ENCODE measurements at places on chromosomes 1 and 21.

DNA sequence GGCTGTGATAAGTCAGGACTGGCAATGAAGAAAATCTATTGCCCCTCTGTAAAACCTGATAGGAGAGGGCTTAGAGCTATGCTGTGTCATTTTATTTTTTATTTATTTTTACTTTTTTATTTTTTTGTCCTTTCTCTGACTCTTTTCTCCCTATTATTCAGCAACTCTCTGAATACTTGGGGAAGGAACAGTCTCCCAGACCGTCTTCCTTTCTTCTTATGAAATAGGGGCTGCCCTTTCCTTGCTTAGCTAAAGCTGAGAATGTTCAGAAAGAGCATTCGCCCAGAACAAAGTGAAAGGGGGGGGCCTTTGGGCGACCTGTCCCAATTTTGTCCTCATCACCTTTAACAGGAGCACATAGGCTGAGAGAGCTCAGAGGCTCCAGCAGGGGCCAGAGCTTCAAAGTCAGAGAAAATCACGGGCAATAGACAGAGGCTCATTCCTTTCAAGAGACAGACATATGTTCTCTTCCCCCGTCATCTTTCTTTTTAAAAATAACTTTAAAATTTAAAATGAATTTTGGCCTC, 80.9 kb downstream of the RNF220 start:
- no peak for DNase-seq

DNA sequence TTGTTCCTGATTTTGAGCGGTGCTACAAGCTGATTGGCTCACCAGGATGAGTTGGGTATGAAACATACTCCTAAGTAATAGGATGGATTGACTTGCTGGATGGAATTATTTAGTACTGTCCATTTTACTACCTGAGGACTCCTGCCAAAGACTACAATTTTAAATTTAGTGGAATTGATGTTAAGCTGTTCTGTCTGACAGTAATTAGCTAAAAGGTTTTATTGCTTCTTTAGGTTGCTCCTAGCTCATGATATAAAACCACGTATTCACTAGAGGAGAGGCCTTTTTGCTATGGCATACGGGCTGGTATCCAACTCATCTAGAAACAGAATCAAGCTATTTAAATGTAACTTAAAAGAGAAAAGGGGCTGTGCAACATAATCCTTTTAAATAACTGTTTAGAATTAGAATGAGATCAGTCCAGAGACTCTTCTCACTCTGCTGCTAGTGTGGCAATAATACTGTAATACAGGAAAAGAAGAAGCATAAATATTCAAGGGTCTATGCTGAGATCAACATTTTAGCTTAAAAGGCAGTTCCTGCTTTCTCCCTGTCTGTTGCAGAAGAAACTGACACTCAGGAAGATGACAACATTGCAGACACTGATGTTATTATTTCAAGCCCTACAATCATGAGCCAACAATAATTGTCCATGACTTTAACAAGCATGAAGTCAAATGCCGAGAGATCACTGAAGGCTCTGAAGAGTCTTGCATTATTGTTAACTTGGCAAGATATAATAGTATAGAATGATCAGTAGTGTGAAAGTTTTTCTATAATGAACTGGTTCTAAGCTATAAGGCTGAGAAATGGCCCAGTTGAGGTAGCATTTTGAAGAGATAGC, 258.7 kb upstream of the ADGRL4 start:
- DNase-seq, result no peak

GRCh38 chr1:203129501-203130231, 2.1 kb downstream of the ADORA1 start:
- DNase-seq, result no peak

- no peak for DNase-seq
Observed at GRCh38 chr1:218851586-218851985, 322.1 kb upstream of the LYPLAL1 start.

DNA sequence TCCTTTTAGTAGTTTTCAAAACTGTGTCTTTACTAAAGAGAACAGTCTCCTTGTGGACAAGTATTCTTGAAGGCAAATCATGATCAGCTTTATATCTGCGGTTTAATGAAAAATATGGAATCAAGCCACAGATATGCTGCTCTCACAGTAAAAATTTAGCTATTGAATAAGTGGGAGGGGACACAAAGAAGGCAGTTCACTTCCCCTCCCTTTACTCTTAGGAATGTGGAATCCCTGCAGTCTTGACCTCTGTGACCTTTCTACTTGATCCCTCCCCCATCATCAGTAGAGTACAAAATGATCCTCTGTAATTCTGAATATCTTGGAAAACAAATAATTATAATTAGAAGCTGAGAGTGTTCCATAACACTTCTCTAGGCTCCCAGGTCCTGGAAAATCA, 136.7 kb upstream of the HOOK1 start:
- DNase-seq, result no peak

DNA sequence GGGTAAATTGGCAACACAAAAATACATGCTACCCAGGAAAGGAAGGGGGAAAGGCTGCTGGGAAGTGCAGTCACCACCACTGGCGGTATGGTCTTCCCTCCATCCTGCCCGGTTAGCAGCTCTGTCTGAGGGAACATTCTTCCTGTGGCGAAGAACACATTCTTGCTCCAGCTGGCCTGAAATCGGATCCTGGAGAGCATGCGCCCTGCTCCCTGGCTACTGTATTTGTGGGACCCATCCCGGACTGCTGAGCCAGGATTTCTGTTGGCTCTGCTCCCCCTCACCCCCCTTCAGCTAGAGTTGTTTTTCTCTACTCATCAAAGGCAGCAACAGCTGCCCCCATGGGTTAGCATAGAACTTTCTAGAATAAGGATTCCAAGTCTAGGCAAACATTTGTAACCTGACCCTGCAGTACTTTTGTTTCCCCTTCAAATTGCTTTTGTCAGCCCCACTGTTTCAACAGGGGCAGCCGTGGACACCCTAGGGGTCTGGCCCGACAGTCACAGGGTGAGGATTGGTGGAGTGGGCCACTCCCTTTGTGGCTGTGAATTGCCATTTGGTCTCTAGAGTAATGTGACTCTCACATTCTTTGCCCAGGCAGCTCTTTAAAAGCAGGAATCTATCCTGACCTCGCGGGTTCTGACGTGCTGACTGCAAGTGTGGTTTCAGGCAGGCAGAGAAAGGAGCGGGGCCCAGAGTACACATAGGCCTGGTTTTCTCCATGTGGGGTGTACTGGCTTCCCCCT, 157.7 kb downstream of the TOMM20 start:
- no peak for DNase-seq

DNA sequence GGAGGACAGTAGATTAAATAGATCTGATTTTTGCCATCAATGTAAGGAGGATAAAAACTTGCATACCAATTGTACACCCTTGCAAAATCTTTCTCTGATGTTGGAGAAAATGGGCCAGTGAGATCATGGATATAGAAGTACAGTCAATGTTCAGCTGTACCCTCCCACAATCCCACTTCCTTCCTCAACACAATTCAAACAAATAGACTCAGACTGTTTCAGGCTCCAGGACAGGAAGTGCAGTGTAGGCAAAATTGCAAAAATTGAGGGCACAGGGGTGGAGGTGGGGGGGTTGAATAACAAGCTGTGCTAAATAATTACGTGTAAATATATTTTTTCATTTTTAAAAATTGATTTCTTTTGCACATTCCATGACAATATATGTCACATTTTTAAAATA, 3.9 kb upstream of the IFI44 start:
- DNase-seq, result no peak

DNA sequence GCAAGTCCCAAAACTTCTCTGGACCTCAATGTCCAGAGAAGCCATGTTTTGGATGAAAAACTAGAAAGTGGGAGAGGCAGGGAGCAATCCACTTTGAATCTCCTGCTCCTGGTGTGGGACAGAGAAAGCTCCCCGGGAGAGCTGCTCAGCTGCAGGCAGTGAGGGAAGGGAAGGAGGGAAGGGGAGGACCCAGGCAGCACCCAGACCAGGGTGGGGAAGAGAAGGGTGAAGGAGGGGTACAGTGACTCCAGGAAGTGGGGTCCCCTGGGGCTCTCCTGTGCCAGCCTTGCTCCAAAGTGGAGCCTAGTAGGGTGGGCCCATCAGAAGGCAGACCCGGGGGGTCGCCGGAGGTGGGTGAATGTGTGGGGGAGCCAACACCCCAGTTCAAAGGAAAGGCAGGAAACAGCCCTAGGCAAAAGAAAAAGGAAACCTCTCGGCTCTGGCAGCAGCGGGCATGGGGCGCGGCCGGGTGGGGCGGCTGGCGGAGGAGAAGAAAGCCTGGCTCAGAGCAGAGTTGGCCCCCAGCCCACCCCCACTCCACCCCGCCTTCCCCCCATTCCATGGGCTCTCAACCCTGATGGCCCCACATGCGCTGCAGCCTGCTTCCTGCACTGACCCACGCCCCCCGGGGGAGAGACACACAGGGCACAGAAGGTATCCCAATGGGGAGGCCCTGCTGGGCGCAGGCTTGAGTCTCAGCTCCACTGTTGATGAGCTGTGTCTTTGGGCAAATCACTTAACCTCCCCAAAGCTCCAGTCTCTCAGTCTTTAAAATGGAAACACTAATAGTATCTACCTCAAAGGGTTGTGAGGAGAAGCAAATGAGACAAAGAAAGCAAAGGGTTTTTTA, 5.7 kb downstream of the LGR6 start:
- DNase-seq, result no peak

GRCh38 chr21:26835714-26836265, 9.4 kb downstream of the ADAMTS1 start:
- no peak for DNase-seq

DNA sequence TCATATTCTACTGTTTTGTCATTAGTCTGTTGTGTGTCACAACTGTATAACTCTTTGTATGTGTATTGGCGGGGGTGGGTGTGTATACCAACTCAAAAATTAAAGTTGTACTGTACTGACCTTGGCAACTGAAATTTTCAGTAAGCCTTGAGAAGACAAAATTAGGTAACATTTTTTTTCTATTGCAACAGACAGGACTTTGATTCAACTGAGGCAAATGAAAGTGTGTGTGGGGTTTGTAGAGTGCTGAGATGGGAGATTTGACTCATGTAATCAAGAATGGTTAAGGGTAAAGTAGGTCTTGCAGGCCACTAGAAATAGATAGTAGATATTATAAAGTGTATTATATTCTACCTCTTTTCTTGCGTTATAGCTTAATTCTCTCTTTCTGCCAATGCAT, 14.6 kb upstream of the B3GALT2 start:
- no peak for DNase-seq

DNA sequence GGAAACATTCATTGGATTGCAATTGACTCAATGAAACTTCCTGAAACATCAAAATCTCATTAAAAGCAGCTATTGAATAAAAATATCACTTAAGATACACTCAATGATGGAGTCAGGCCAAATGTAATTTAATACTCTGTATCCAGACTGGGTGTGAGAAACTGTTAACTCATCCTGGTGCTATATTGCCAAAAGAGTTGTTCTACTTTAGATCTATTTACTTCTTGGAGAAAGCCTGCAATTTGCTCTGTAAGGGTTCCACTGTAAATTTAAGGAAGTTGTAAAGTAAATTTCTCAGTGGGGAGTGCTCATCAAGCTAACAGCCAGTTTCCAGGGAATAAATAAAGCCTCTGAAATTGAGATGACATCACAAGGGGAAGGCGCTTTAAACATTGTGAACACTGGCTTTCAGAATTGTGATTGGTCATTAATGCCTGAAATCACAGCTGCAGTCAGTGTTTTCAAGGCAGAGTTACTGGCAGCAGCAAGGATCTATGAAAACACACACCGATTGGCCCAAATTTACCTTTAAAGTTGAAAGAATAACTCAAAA, 91.4 kb downstream of the OLFM3 start:
- no peak for DNase-seq

DNA sequence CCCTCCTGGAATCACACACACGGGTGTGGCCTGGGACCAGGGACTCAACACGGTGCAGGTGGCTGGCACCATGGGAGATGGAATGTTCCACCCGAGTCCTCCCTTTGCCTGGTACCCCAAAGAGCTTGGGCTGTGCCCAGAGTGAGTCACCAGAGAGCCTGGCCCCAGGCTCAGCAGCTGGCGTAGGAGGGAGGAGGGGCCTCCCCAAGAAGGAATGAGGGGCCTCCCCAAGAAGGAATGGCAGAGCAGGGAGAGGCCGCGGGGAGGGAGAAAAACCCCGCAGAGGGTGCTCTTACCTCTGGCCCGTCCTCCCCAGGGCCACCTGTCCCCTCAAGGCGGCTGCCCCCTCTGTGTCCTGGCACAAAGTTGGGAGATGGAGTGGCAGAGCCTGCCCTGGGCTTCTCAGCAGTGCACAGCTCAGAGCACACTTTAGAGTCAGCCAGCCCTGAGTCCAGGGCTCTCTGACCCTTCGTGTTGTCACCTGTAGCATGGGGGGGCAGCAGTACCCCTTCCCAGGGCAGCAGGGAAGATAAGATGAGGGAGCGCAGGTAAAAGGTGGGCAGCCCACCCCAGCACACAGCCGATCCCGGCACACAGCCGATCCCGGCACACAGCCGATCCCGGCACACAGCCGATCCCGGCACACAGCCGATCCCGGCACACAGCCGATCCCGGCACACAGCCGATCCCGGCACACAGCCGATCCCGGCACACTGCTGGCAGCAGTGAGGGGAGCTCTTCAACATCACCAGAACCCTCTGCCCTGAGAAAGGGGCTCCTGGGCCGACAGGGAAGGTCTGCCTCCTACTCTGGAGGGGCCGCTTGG, 20.2 kb upstream of the KCNAB2 start:
- no peak for DNase-seq

DNA sequence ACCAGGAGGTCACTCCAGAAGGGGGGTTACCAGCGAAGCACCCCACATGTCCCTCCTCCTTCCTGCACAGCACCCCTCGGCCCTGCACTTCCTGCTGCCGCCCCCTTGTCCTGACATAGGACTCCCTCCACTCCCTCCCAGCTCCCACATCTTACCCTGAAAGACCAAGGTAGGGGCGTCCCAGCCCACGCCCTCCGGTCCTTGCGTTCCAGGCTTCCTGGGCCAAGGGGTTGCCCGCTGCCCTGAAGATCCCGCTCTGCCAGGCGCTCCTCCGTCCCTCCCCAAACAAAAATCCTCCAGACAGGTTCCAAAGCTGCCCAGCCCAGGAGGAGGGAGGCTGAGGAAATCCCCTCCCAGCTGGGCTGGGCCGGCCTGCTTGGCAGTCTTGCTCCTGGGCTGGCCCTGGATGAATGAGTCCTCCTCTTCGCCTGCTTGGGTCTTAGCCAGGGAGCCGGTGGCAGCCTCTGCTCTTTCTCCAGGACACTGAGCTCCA, at the start of gene RHBDL2:
RHBDL2 (minus strand) TSS at position 304 of the 493 bp plus-strand sequence. CDS start 22,618 bp downstream, outside the sequence.
- no peak for DNase-seq

DNA sequence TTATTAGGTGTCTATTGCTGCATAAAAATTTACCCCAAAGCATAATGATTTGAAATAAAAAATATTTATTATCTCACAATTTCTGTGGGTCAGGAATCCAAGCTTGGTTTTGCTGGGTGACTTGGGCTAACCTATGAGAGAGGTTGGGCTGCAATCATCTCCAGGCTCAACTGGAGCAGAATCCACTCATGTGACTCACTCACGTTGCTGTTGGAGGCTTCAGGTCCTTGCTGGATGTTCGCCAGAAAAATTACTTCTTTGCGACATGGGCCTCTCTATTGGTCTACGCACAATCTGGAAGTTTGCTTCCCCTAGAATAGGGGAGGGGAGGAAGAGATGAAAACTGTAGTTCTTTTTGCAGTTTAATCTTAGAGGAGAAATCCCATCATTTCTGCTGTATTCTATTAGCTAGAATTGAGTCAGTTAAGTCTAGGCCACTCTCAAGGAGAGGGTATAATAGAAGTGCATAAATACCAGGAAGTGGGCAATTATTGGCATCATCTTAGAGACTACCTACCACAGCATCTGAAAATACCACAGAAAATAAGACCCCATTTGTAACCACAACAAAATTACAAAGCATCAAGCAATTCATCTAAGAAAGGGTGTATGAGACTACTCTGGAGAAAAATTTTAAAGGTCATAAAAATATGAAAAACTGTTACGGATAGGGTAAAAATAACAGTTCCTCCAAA, 5.7 kb upstream of the FASLG start:
- DNase-seq, result no peak
